RKO (cell line): ENCODE measurements at places on chromosomes 3 and 15.

DNA sequence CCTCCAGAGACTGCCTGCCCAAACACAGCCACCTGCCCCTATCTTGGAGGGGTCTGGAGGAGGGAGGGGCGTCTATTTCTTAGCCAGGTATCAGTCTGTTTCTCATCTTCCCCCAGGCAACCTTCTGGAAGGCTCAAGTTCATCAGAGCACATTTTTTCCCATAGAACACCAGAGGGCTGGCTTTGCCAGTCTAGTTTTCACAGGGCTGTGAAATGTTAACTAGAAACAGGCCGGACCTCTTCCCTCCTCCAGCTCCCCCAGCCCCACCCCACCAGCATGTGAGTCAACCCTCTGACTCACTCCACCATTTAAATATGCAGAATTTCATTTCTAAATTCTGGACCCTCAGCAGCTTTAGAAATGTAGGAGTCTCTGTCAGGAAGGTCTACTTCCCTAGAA is 66.9 kb downstream of the SLCO2A1 start:
- DNase-seq = no peak

- DNase-seq = no peak
Observed at GRCh38 chr3:55191911-55192775, 264.3 kb upstream of the LRTM1 start.

DNA sequence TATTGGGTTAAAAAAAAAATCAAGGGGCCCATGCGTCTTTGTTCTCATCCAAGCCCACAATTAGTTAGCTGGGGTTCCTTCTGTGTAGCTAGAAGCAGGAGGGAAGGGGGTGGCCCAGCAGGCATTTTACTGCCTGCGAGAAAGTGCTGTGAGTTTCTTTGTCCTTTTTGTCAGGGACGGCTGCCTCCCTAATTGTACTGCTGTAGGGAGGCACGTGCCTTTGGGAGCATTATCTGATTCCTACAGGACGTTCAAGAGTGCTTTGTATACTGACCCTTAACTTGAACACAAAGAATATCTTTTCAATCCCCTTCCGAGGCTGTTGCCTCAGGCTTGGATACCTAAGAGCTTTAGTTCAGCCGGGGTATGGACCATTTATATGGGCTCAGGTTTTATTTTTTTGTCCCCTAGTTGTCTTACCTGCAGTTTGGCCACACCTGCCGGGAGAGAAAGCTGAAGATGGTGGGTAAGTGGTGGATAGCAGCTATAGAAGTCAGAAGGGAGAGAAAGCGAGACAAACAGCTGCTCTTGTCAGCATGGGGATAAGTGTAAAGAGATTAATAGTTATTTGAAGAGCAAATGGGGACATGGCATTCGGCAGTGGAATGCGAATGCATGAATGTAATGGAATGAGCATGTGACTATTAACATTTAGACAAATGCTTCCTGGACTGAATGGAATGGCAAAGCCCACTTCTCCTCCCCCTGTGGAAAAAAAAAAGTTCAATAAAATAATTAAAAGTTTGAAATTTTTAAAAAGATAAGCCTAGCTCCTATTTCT is 175.2 kb downstream of the TP63 start:
- DNase-seq = no peak

DNA sequence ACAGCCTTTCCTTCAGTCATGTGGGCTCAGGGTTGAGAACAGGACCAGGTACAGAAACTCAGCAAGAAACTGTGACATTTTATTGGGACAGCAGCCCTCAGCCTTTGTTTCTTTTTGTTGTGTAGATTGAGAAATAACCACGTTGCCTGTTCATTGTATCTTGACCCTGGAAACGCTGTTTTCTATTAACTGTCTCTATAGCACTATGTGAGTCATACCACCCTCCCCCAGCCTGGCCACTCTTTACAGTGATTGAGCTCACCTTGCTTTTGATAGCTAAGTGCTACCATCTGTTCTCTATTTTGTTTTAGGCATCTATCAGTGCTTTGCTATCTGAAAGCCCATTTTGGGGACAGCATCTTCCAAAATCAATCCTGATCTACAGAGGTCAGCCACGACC is 127.9 kb downstream of the CD47 start:
- no peak for DNase-seq

GRCh38 chr15:79071901-79072300 is 18.7 kb downstream of the RASGRF1 start:
- no peak for DNase-seq

DNA sequence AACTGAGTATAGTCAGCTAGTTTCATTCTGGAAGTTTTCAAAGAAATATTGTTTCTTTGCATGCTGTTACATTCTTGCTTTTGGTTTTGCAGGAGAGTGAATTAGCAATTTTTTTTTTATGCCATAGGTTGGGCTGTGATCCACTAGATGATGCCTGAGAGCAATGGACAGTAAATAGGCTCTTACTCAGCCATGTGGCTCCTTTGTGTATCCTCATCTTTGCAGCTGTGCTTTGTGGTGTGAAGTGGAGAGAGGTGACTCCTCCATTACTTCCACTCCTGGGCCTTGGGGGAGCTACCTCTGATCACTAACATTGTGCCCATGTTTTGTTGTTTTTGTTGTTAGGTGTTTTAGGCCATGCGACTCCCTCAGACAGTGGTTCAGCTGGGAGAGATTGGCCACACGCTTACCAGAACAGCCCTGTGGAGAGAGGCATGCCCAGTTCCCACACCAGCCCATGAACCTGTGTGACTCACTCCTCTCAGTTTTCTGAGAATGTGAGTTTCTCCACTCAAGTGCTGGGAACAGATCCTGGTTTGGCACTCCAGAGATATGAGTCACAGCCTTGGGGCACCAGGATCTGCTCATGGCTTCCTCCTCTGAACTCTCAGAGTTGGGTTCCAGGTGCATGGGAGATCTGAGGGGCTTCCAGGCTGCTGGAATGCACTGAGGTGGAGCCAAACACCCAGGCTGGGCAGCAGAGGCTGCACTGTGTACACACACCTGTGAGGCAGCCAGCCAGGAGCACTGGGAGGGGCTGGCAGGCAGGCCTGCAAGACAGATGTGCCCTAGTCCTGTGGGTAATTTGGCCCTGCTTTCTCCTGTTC is 785.3 kb downstream of the ROBO2 start:
- DNase-seq = peak; percentile 13
